ENCODE measurements at places on chromosomes 1 and 21.

DNA sequence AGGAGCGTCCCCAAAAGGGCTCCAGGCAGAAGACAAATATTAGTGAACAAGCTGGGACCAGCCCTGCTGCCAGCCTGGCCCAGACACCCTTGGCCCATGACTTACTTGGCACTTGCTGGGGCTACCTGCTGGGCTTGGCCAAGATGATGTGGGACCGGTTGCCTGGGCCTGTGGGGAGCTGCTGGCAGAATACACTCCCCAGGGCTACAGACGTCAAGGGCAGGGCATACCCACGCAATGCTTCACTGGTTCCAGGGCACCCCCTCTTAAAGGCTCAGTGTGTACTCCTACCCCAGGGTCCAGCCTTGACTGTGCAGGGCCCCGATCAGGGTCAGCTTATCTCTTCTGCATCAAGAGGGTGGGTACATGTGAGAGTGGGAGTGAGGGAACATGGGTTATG lies 106.5 kb upstream of the SLC2A1 start:
- DNase-seq, result no peak

GRCh38 chr1:29551123-29551936 lies 315.0 kb downstream of the PTPRU start:
- no peak for DNase-seq

DNA sequence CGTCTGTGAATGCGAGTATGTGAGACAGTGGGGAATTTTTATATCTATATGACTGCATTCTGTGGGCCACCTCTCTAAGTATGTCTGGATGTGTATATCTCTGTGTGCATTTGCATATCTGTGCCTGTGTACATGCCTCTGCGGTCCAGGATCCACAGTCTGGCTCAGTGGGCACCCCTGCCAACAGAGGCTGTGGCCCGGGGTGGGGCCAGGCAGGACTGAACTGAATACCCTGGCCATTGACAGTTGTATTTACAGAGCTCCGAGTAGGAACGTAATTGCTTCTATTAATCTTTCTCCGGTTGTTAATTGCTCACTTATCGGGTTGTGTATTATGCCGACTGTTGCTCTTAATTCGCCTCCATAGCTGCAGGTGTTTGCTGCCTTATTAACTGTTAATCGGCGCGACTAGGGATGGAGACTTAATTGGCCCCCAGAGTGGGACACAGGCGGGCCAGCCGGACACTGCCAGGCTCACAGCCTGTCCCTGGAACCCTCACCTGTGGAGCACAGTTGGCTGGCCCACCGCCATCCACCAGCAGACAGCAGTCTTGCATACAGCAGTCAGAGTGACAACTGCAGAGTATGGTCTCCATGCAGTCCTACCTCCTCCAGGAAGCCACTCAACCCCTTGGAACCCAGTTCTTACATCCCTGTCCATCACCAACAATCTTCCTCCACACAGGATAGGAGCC lies 22.4 kb upstream of the ADGRB2 start:
- DNase-seq, result no peak

GRCh38 chr21:25171438-25171837 lies 435.8 kb downstream of the MRPL39 start:
- no peak for DNase-seq

- no peak for DNase-seq
Observed at GRCh38 chr1:226888816-226889215, 18.4 kb downstream of the PSEN2 start.

DNA sequence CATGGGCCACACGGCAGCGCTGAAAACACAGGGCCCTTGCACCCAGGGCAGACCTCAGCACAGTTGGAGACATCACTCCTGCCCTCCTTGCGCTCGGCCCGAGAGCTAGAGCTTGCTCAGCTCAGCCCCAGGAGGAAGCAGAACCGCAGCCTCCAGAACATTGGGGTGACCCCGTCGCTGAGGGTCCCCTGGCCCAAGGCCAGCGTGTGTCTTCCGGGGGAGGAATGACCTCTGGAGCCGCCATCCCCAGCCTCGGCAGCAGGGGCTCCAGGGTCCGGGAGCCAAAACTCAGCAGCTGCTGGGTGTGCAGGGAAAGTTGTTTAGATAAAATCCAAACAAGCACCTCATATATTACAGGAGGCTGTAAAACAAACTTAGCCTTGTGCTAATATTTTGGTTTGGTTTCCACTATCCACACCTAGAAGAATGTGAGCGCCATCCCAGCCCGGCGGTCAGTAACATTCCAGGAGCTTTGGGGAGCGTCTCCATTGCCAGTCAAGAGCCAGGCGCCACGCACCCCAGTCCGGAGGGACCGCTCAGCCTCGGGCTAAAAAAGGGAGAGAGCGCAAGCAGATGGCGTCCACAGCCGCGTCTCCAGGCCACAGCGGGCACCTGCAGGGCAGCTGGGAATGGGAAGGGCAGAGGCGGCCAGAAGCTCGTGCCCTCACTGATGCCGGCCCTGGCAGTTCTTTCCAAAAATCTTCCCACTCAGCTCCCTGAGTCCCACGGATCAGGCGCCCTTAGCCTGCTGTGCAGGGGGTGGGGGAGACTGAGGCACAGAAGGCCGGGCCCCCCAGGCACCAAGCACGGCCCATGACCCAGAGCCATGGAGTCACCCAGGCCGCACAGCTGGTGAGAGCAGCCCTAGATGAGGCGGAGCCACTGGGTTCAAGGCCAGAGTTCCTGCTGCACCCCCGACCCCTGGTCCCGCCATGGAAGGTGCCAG lies 52.0 kb downstream of the SLX9 start:
- DNase-seq, result no peak

DNA sequence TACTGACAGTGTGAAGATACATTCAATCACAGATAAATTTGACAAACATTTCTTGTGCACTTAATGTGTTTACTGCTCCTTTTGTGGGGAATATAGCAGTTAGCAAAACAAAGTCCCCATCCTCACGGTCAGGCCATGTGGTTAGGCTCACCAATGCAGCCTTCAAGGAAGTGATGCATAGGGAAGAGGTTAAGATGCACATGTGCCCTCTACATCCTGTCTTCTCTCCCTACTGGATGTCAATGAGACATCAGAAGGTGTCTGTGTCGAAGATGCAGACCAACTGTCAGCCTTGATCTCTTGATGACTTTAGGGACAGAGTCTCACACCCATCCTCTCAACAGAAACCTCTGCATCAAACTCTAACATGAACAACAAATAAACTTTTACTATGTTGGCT lies 78.7 kb downstream of the FH start:
- DNase-seq, result no peak

DNA sequence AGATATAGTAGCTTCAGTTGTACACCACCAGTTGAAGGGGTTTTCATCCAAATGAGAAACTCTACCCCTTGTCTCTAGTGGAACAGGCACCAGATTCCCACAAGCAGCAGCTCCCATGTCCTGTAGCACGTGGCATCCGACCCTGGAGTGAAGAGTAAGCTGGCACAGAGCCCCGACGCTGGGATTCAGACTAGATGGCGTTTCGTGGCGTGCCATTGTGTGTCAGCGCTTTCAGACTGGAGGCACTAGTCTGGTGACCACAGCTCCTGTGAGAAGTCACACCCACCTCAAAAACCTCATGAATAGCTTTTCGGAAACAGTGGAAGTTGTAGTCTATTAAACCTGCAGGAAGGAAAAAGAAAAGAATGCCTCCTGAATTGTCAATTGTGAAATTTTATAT lies 20.2 kb downstream of the RRAGC start:
- DNase-seq, result no peak

DNA sequence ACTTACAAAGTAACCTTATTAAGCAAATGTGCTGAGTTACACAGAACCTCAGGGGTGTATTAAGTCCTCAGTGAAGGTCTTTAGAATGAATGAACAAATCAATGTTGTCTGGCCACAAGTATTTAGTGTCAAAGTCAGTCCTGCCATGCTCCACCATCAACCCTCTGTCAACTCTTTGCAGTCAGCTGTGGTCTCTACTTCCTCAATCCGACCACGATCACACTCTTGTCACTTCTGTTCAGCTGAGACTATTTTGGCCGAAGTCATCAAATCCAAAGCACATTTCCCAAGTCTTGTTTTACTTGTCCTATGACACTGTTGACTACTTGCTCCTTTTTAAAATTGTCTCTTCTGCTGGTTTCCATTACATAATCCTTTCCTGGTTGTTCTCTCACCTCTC lies 173.5 kb downstream of the ST6GALNAC5 start:
- DNase-seq, result no peak

DNA sequence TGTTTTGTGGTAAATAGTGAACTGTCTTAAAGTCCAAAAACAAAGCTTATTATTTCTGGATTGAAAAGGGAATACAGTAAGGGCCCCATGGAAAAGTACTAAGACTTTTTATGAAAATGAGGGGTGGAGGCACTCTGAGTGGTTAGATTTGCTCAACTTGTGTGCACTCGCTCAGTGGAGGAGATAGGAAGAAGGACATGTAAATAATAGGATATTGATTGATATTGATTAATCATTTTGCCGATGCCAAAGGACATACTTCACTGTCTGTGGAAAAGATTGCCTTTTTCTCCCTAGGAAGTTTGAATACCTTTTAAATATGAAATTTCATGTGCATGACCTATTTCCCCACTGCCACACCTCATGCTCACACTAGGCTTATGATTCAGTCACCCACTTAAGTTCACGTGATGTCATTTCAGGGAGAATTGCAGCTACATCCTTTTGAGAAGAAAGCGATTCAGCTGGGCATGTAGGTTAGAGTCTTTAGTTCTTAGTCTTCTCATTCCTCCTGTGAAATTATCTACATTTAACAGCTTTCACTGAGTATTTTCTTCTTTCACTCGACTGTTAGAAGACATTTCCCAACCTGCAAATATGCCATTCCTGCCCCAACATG lies 5.0 kb downstream of the MTR start:
- DNase-seq, result no peak

- DNase-seq, result no peak
Observed at GRCh38 chr1:10217748-10218441, 7.5 kb downstream of the KIF1B start.

DNA sequence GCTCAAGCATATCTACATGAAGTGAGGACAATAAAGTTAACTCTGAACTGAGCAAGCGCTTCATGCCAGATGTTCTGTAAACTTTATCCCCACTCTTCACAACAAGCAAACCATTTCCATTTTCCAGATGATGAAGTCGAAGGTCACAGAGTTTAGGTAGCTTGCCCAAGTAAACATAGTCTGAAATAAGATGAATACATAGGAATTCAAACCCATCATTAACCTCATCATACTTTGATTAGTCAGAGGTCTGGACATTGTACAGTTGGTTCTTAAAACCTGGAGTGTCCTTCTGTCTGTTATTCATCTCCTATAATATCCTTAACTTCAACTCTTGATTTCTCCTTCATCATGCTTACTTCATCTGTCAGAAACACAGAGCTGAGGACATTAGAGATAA lies 180.3 kb upstream of the C8B start:
- no peak for DNase-seq

DNA sequence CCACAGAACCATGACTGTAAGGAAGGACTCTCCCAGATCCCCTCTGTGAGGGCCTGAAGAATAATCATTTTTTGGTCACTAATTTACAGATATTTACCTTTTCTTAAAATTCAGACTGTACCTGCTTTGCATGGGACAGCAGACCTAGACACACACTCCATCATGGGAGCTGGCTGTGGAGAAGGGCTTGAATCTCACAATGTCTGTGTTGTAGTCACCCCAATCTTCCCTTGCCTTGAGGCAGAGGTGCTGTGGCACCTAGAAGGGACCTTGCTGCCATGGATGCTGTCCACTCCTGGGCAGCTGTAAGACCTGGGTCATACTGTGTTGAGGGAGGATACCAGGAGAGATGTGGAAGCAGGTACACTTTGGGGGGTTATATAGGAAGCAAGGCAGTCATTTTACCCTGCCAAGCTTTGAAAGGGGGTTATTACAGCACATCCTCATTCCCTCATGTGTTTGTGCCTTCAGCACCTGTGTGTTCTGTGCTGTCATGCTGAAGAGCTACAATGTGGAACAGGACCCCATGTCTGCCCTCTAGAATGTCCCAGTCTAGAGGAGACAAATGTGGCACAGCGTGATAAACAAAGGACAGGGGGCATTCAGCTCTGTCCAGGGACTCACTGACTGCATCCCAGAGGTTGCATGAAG lies 27.1 kb downstream of the TRAF5 start:
- no peak for DNase-seq

DNA sequence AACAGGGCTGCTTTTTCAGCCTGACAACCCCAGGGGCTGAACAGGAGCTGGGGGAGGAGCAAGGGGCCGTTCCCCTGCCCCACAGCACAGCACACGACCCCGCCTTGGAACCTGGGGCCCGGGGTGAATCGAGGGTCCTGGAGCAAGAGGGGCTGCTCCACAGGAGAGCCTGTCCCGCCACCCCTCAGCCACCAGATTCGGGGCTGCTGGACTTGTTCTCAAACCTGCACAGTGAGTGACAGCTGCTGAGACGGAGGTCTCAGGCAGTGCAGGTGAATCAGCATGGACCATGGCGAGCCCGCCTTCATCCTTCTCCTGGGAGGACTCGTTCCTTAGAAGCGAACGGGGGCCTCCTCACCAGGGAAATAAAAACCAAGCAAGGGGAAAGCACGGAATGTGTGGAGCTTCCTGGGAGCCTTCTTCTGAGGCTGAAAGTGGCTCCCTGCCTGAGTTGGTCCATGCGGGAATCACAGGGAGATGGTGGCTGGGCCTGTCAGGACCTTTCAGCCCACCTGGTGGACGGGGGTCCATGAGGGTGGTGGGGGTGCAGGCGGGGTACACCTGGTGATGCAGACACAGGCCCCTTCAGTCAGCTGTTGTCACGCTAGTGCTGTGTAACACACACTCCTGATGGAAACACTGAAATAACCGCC lies 125.4 kb downstream of the SIK1 start:
- no peak for DNase-seq

DNA sequence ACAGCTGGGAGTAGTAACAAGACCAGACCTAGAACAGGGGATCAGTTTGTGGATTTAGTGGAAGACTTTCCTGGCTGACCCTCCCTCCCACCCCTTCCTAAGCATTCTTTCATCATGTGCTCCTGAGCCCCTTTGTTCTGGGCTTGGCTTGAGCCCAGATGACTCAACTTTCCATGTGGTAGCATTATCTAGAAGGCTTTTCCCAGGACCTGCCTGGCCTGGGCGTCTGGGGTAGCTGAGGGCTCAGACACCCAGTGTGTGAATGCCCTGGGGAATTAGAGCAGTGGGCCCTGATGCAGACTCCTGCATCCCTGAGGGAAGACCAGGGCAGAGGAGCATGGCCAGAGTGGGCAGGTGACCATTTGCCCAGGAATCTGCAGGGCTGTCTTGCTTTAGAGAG lies 44.1 kb upstream of the TSPAN2 start:
- DNase-seq, result no peak

Data from NCI-H2029 treated with DMSO at 0.1 percent for 48 hours (cell line).